ENCODE measurements at places on chromosomes 7 and 10. TPM values are rescaled to one million over a fixed set of nuclear protein-coding genes. Genes with fewer than 3 reads are reported as not detected.

DNA sequence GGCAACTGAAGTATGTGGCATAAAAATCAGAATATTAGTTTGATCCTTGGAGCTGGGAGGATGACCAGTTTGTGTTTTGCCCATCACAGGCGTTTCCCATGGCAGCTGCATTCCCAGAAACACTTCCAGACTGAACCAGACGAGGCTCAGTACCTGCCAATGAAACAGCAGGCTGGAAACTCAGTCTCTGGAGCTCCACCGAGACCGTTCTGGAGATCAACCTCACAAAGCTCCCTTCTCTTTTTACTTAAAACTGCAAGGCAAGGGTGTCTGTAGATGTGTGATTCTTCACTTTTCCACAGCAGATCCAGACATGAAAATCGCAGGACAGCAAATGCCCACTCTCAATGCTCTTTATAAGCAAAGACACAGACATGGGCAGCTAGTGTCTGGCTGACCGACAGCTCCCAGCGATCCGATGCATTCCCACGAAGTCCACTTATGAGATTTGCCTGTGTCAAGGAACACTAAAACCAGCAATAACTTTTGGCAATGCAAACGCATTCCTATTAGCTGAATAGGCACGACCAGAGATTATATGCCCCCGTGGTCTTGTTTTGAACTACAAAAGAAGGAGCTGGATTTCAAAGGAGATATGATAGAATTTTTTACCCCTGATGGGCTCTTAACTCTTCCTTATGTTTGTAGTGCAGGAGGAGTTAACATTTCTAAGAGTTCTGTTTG lies 72.6 kb downstream of the ADAM12 start:
- no peak for DNase-seq

DNA sequence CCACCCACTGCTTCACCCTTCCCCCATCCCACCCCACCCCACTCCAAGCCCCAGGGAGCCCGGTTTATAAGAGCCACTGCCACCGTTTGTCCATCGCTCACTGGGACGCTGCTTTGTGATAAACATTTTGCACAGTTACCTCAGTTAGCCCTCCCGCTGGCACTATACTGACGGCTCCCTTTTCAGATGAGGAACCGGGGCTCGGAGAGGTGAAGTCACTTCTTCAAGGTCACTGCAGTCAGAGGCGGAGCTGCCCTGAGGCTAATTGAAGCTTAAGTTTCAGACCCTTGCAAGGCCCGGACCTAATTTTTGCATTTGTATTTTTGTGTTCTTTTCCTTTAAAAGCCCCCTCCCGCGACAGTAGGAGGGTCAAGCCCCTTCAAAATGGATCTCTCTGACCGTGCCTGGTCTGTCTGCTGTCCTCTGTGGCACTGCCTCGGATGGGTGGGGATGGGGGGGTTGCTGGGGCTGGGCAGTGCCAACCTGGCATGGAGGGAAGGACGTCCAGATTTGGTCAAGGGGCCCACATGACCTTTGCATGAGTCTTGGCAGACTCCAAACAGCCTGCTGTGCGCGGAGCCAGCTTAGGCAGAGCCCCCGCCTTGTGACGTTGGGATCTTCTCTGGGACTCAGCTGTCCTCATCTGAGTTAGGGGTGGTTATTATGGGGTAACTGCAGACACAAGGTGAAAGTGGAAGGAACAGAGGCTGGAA lies 17.7 kb upstream of the NODAL start:
- no peak for DNase-seq

SPDYE9 gene
- total RNA-seq: not detected

DNA sequence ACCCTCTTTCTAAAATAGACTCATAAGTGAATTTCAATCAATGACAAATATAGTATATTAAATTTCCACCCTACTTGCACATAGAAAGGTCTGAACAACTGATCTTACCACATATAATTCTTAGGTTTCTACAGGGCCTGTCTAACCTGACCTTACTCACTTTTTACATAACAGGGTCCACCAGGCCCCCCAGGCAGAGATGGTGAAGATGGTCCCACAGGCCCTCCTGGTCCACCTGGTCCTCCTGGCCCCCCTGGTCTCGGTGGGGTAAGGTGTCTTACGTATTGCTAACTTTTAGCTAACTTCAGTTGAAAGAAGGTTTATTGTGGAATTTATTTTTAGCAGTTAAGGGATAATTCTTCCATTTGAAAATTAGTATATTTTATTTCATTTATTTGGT lies 5.3 kb downstream of the COL1A2 start:
- no peak for DNase-seq

DNA sequence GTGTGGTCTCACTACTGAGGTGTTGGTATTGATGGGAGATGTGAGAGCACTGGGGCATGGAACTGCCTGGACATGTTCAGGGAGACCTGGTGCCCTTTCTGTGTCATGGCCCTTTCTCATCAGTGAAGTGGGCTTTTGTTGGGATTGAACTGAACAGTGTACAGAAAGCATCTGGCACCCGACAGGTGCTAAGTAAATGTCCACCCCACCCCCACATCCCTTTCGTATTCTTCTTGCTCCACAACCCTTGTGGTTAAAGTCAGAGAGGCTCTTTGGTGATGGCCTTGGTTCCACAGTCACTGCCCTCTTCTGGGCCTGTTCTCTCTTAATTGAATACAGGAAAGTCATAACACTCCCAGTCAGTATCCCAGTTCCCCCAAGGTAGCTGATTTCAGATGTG lies 5.4 kb downstream of the NOM1 start:
- no peak for DNase-seq

- DNase-seq: no peak
Observed at GRCh38 chr7:156781972-156782371, 111.0 kb downstream of the LMBR1 start.

DNA sequence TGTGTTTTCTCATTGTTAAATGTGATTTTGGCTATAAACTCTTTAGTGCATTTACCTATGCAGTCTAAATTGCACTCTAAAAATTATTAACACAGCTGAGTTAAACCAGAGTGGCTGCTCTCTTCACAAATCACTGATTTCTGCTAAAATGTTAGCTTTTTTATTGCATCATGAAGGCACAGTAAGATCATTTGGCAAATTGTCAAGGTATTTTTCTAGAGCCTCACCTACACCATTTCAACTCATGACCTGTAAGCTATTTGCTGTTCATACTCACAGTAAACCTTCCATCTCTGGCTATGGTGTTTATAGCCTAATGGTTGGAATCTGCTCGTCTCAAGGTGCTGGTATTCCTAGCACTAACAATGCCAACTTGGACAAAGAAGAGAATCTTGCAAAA lies 25.7 kb downstream of the NDUFB2 start:
- no peak for DNase-seq

DNA sequence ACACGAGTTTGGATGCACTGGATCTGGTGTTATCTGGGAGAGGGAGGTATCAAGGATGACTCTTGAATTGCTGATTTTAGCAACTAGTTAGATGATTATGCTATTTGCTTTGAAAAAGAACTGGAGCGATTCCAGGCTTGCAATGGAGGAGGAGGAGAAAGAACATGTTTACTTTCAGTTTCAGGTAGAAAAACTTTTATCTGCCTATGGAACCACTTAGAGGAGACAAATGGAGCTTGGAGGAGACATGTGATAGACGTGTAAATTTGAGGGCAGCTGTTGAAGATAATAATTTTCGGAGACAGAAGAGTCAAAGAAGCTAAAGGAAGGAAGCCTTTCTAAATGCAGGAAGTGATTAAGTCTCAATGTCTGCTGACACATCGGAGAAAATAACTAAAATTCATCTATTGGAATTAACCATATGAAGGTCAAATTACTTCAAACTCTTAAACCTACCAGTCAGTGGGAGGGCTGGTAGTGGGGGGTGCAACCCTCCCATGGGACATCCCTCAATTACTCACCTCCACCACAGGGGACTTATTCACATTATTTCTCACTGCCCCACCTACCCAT lies 56.4 kb upstream of the GNAI1 start:
- DNase-seq: no peak

GRCh38 chr7:107843184-107843583 lies 40.2 kb upstream of the SLC26A3 start:
- DNase-seq: no peak

DNA sequence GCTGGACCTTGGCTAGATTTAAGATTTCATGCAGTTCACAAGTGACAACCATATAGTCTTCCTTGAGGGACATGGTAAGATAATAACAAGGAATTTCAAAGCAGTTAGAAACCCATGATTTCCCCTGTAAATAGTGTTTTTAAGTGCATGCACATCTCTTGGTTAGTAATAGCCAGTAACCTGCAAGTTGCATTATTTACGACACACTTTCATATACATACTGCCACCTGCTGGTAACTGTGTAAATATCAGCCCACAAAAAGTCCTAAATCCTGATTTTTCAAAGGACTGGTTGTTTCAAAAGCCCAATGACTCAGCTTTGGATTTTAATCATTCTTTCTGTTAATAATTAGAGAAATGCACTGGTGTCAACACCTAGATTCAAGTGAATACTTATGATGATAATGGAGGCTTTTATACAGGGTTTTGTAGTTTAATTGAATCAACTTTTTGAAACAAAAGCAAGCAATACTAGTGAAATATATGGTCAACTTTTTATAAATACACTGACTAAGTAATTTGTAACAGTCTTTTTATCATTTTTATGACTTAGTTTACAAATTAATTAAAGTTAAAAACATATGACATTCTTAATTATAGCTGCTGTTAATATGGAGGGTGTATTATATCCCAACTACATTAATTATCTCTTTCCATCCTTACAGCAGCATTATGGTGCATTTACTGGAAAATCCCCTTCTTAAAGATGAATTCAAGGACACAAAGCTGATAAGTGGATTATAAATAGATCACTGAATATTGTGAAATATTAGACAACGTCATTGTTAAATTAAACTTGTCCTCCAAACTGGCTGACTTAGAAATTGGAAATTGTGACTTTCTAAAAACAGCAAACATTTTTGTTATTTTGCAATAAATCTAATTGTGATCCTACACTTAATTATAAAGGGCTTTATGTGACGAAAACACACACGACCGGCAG lies 367.7 kb upstream of the SEMA3D start:
- DNase-seq: peak; percentile 11

SLC26A3 gene
- not detected for total RNA-seq

TECTB gene
- total RNA-seq: not detected

DNA sequence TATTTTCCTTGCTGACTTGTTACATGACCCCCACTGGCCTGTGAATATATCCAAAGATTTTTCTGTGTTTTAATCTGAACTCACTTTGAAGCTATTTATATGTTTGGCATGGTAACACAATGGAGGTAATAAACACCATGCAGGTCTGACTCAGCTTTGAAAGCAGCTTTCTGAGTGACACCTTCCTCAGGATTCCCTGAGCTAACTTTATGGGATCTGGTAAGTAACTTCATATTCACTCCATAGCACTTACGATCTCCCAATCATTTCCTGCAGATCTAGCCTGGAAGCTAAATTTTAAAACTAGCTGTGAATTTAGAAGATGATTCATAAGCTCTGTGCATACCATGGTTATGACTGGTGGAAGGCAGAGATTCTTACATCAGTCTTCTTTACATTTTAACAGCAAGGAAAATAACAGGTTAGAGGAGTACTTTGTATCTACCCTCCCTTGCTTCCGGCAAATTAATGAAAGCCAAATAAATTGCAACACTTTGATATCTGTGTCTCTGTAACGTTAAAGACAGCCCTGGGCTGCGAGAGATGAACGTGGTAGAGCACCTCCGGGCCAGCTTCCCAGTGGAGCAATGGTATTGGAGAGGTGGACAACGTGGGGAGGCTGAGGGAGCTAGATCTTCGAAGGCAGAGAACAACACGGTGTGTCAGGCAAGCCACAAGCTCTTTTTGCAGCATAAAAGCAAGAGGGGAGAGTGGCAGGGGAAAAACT lies 170.2 kb upstream of the KLF14 start:
- no peak for DNase-seq

MMRN2 gene
- 3.4 TPM for total RNA-seq

DNA sequence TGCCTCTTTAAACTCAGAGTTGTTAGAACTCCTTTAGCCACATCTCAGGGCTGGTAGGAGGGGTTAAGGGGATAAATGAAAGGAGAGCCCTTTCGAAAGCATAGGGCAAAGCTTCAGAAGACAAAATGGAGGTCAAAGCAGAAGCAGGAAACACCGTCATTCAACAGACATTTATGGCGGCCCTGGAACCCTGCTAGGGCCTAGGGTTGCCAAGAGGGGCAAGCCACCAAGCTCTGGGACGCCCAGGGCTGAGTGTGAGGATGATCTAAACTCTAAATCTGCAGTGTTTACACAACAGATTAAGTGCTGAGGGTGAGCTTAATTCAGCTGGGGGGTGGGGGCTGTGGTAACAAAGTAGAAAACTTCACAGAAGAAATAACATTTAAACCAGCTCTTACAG lies 79.0 kb upstream of the NFE2L3 start:
- no peak for DNase-seq

DNA sequence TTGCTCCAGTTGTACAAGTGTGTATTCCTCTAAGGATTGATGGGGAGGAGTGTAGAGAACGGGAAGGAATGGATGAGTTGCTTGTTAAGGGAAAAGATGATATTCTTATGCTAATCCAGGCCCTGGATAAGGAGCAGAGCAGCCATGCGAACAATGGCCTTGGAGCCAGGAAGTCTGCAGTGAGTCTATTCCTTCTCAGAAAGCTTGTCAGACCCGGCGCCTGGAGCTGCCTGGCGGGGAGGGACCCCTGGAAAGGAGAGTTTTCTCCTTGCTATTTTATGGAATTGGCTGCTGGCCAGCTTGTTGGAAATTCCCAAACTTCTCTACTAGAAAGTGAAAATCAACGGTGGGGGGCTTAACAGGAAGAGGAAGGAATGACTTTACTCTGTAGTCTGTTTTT lies 89.1 kb downstream of the MMRN2 start:
- DNase-seq: no peak

PRSS1 gene
- total RNA-seq: 29,537 TPM

STK32C gene
- total RNA-seq: 5.5 TPM

DNA sequence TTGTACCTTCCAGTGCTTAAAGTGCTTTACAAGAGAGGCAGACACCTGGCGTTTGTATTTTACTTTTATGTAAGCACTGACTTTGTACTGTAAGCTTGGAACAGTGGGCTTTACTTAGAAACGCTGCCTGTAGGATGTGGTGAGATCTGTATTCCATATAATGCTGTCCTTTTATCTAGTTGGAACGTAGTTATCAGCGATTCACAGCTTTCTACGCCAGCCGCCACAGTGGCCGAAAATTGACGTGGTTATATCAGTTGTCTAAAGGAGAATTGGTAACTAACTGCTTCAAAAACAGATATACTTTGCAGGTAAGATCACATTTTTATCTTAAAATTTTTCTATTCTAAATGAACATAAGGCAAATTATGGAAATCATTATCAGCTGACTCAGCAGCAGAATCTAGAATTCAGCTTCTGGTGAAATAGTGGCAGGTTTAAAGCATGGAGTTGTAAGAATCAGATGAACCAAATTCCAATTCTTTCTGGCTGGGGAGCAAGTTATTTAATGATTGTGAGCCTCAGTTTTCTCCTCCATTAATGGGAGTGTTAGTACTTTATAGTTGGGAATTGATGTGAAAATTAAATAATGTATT lies 91.5 kb downstream of the CUL1 start:
- no peak for DNase-seq

DNA sequence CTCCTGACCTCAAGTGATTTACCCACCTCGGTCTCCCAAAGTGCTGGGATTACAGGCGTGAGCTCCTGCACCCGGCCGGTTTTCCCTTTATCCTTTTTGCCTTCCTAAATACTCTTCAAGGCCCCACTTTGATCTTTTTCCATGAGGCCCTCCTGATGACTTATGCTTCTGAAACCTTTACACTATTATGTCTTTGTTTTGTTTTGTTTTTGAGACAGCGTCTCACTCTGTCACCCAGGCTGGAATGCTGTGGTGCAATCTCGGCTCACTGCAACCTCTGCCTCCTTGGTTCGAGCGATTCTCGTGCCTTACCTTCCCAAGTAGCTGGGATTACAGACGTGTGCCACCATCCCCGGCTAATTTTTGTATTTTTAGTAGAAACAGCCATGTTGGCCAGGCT lies 3.8 kb downstream of the STMP1 start:
- no peak for DNase-seq

GRCh38 chr10:104293781-104294321 lies 24.9 kb downstream of the GSTO2 start:
- DNase-seq: no peak
